ENCODE measurements at places on chromosomes 12 and 14.
A peak's percentile ranks its signal among the peaks of the same experiment; 100 is the strongest.

DNA sequence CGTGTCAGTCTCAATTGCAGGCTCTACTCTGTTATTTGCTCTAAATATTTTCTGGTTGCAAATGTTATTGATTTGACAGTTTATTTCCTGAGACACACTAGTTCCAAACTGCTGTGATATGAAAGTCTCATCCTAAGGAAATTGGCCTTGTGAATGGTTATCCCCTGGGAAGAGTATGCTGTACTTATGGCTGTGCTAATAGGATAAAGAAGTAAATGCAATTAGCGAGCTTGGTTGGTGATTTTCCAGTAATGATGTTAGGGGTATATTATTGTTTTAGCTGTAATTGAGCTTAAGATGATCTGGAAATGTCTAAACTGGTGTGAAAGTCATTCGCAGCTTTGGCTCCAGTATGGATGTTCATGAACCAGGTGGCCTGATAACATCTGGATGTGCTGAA, 197.9 kb downstream of the SUDS3 start:
- DNase-seq: no peak

DNA sequence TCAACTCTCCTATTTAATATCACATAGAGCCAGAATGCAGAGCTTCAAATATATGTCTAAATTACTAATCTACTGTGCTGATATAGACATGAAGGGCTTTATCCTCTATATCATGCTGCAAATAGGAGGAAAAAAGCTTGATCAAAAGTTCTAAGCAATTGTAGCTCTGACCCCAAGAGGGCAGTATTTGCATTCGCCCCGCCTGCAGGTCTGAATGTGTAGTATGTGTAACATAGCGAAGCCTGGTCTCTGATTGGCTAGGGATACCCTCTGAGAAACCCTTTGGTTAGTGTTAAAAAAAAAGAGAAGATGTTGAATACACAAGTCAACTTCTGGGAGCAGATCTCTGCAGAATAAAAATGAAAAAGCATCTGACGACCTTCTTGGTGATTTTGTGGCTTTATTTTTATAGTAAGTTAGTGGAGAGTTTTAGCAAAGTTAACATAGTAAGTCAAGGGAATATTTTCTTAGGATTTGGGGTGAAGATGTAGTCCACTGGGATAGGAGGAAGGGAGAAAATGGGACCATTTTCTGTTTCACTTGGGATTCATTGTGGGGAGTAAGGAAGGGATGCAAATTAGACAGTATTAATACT, 151.6 kb upstream of the OR4E1 start:
- DNase-seq: no peak

DNA sequence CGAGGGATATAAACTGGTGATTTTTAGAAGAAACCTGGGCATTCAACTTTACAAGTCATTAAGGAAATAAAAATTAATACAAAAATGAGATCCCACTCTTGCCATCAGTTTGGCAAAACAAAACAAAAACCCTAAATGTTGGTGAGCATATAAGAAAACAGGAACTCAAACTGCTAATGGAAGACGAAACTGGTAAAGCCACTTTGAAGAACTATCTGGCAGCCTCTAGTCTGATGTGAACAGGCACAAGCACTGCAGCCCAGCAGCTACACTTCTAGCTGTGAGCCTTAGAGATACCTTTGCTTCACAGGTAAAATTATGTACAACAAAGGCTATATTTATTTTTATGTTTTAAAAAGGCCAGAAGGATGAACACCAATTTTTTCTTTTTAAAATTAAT, 459.6 kb downstream of the ZFP36L1 start:
- no peak for DNase-seq

GRCh38 chr12:126726481-126727217, 1540.3 kb upstream of the TMEM132C start:
- no peak for DNase-seq

GRCh38 chr14:68577802-68578541, 214.9 kb downstream of the ZFP36L1 start:
- peak; percentile 96 for DNase-seq

- no peak for DNase-seq
These were observed 8.7 kb upstream of the BHLHE41 start for GRCh38 chr12:26133521-26133920.

GRCh38 chr14:79631276-79631675, 580.0 kb downstream of the DIO2 start:
- no peak for DNase-seq

- DNase-seq: no peak
These were observed 204.7 kb downstream of the EPS8 start for GRCh38 chr12:15584366-15585041.

GRCh38 chr14:63275611-63276010, 43.1 kb downstream of the GPHB5 start:
- no peak for DNase-seq

- no peak for DNase-seq
These were observed 16.7 kb downstream of the KMT2D start for GRCh38 chr12:49043856-49044258.

- no peak for DNase-seq
These were observed 136.8 kb downstream of the SRGAP1 start for GRCh38 chr12:63981343-63981742.

GRCh38 chr14:97641827-97642226, 844.6 kb downstream of the VRK1 start:
- DNase-seq: no peak

- peak; percentile 72 for DNase-seq
These were observed 126.7 kb downstream of the EPS8 start for GRCh38 chr12:15662303-15662980.

DNA sequence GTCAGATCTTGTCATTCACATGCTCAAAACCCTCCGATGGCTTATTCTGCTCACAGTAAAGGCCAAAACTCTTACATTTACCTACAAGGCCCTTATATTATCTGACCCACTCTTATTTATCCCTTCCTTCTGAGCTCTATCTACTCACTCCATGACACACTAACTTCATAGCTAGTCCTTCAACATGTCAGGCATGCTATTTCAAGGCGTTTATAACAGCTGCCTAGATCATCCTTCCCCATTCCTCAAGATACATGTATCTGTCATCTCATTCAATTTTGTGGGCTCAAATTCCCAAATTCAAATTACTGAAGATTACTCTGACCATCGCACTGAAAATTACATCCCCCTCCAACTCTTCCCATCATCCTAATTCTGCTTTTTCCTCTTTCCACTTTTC, 6.9 kb downstream of the MIS18BP1 start:
- no peak for DNase-seq

- no peak for DNase-seq
These were observed 311.0 kb downstream of the NOVA1 start for GRCh38 chr14:26286913-26287205.

- no peak for DNase-seq
These were observed 11.4 kb upstream of the CALCOCO1 start for GRCh38 chr12:53738406-53739213.

All from GM04504 (cell line).